Type B pancreatic cell (in vitro differentiated cells): ENCODE measurements at places on chromosomes 2 and 18. TPM values are rescaled to one million over a fixed set of nuclear protein-coding genes. Genes with fewer than 3 reads are reported as not detected.

DNA sequence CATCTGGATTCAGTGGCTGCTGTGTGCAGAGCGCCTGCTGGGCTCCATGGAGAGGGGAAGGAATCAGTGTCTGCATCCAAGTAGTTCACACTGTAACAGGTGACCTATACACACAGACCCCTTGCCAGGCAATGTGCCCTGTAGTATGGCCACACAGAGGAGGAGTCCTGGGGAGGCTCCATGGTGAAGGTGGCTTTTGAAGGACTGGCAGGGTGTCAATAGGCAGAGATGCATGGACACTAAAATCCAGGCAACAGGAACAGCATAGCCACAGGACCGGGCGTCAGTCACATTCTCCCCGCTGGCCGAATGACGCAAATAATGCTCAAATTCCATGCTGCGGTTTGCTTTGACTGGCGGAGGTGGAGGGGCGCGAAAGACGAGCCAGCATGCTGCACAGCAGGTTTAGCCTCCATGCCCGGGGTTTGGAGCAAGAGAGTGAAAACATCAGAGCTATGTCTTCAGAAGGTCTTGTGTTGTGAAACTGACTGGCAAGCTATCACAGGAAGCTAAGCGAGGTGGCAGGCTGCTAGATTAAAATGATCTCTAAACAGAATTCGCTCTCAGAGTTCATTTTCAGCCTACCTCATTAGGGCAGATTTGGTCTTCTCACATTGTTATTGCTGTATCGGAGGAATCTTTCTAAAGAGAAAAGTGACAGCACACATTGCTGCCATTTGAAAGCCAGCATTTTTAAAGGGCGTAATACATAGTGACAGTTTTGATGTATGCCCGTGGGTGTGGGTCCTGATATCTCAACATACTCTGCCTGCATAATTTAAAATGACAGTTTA lies 1.2 kb upstream of the CHMP1B start:
- no peak for DNase-seq

DNA sequence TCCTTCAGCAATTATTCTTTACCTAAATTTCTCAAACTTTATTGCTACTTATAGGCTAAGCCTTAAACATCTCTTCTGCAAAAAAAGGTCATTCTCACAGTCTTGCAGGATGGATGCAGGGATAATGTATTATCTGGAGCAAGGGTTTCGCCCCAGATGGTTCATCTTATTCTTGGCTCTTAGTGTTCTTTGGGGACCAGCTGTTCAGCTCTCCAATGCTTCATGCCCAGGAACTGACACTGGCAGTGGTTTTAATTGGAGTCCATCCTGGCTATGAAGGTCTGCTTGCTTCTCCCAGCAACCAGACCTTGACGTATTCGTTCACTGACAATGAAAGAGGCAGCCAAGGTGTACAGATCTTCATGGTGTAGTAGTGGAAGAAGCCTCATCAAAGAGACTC lies 331.9 kb downstream of the SLC8A1 start:
- no peak for DNase-seq

GRCh38 chr2:232539298-232540231 lies at the start of gene CHRNG:
TSS of gene CHRNG (plus strand) at chr2:232539692. CDS start at chr2:232539748, 56 bp downstream.
- peak; percentile 67 for DNase-seq

DNA sequence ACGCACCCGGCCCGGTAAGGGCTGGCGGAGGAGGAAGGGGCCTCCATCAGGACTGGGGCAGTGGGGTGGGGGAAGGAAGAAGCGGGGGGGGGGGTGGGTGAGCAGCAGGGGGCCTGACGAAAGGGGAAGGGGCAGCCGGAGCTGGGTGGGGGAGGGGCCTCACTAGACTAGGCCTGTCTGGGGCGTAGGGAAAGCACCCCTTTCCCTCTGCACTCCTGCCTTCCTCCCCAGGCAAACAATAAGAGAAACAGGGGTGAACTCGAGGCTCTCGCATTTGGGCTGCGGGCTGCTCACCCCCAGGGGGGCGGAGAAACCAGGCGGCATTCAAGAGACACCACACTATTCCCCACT lies 82.7 kb upstream of the POMC start:
- DNase-seq = no peak

DNA sequence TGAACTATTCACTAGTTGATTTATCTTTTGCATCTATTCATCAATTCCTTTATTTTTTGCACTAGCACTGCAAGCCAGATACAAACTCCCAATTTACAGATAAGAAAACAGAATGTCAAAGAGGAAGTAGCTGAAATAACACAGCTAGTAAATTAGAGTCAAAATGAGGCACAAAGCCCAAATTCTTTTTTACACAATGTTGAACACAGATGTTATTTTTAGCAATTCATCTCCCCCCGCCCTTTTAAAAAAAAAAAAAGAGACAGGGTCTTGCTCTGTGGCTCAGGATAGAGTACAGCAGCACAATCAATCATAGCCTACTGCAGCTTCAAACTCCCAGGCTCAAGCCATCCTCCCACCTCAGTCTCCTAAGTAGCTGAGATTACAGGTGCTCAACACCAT lies 127.8 kb downstream of the CCBE1 start:
- DNase-seq = no peak

GRCh38 chr2:24382363-24383073 lies 22.2 kb upstream of the ITSN2 start:
- no peak for DNase-seq

GRCh38 chr2:38666556-38666910 lies 619 bp downstream of the GALM start:
- DNase-seq = no peak

GRCh38 chr18:47746615-47747014 lies 183.8 kb downstream of the SMAD2 start:
- DNase-seq = peak; percentile 54

DNA sequence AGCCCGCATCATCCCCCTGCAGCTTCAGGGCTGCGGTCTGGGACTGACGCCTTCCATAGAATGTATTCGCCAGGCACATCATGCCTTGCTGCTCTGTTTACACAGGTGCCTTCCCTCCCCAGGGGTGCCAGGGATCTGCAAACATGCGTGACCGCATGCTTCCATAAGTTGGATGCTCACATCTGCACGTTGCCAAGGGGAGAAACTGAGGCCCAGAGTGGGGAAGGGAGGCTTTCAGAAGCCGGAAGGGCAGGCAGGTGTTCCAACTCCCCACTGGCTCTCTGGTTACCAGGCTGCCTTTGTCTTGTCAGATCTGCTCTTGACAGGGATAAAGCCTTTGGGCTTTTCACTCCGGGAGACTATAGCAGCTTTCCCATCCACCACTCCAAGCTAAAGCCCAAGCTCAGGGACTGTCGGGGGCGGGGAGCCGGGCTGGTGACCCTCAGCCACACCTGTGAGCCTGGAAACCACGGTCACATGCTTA lies 125.8 kb upstream of the TNP1 start:
- no peak for DNase-seq

- no peak for DNase-seq
These were observed 664.8 kb downstream of the STK39 start for GRCh38 chr2:167582619-167583018.

DNA sequence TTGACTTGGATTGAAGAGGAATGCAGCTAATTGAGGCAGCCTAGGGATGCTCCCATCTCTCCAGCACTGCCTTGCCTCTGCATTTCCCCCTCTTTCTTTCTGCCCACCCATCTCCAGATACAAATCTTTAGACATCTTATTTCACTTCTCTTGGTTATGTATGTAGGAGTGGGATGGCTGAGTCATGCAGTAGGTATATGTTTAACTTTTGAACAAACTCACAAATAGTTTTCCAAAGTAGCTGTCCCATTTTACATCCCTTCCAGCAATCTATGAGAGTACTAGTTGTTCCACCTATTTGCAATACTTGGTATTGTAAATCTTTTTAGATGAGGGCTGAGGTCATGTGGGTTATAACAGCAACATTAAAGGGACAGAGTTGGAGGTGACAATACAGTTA lies 329.9 kb downstream of the DYSF start:
- no peak for DNase-seq

GRCh38 chr2:189854940-189855339 lies 70.7 kb downstream of the PMS1 start:
- no peak for DNase-seq

DNA sequence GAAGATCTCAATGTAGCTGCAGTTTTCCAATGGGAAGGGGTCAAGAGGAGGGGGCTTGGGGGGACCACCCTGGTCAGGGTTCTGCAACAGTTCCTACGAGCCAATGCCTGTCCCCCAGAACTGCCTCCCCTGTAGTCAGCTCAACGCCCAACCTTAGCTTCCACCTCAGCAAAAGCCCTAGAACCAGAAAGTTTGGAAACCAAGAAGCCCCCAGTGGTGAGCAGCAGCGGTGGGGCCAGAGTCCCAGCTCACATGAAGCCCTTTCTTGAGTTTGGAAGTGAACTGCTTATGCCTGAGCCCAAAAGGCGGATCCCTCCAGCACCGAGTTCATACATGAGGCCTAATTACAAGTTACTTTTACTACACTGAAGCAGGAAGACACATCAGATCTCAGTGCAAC lies 162.4 kb downstream of the HDAC4 start:
- no peak for DNase-seq

DNA sequence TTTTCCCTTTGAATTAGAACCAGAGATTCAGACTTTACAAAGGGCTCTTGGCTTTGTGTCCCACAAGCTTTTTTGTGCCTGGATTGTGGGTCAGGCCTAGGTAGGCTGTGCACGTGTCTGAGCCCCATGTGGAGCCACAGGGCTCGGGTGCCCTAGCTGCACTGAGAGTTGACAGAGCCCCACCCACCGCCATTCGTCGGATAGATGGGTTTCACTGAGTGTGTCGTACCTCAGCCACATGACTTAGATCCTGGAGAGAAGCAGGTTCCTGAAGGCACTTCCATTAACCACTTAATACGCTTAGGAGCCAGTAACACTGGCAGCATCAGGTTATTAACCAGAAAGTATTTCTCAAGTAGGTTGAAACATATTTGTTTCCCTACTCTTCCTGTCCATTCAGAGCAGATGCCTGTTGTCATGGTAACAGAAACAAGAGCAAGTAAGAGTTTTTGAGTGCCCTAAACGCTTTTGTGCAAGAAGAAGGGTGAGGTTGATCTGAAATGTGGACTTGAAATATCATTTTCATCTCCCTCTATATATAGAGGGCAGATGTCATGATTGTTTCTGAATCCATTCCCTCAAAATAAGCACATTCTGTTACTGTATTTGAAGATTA lies 30.0 kb downstream of the ADCYAP1 start:
- no peak for DNase-seq

DNA sequence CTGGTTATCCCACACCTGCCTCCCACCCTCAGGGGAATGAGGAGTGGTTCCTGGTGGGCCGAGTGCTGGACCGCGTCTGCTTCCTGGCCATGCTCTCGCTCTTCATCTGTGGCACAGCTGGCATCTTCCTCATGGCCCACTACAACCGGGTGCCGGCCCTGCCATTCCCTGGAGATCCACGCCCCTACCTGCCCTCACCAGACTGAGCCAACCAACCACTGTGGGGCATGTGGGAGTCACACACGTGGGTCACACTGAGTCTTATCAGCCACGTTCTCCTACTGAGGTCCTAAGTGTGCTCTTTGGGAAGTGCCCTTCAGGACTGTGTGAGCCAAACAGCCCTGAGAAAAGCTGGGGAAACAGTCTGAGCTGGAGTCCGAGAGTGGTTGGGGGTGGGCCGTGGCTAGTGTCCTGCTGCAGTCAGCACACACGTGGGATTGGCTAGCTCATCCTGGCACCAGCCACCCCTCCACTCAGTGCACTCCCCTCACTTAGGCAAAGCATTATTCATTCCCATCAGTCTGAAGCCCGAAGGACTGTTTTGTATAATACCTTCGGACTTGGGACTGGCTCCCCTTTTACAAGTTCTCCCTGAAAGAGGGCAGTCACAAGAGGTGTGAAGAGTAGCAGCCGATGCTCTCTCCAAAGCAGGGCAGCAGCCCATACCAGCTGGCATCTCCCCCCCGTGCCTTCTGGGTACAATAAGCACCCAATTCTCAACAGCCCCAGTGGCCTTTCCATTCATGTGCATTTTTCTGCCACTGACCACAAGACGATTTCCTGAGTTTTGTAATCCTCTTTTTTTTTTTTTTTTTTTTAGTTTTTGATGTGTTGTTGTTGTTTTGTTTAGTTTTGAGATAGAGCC lies 4.6 kb downstream of the TIGD1 start:
- no peak for DNase-seq

SULT1C4 gene
- 3.5 and 27.5 TPM in 2 replicates for total RNA-seq

MATN3 gene
- 0.45 and 3.0 TPM in 2 replicates for total RNA-seq
